Thyroid gland (tissue), 4 donors: ENCODE measurements at places on chromosomes 13 and 19. TPM values are rescaled to one million over a fixed set of nuclear protein-coding genes. Genes with fewer than 3 reads are reported as not detected.

Gene GGN
- 2.9 TPM for total RNA-seq

Gene ASF1B
- total RNA-seq = 0.54 TPM

Gene FGF14
- 0.63 TPM for total RNA-seq

Gene ZFR2
- total RNA-seq = not detected

Gene ETV2
- total RNA-seq = not detected

Gene CEACAM16
- not detected for total RNA-seq

Gene IL11
- total RNA-seq = not detected

Gene MAP2K7
- total RNA-seq = 18.6 TPM

Gene C1QTNF9
- not detected for total RNA-seq

DNA sequence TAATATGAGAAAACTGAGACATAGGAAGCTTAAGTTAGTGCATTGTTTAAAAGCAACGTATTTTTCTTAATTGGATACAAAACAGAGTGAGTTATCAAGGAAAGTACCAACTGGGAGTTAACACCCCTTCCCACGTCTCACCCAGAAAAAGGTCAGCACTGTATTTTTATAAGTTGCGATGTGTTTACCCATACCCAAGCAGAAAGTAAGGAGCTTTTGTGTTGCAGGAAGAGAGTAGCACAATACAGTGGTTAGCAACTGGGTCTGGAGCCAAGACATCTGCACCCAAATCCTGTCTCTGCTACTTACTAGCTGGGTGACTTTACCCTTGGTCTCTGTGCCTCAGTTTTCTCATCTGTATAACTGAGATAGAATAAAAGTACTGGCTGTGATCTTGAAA is 34.3 kb downstream of the FAM216B start:
- DNase-seq = no peak

- peak; percentile 83 for DNase-seq
Measured at GRCh38 chr13:33761740-33762139, 56.2 kb upstream of the RFC3 start.

DNA sequence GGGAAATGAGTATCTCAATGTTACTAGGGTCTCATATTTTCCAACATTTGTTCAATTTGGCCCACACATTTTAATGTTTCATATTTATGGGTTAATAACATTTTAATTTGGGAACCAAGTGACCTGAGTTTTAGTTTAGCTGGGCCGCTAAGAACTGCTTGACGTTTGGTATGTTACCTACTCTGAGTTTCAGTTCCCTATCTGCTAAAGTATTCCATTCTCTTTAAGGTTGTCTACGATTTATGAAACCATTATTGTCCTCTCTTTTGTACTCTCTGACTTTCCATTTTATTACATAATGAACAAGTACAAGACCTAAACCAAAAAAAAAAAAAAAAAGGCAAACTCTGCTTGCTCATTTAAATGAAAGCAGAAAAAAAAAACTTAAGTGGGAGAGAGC is 89.9 kb downstream of the FGF14 start:
- no peak for DNase-seq

DNA sequence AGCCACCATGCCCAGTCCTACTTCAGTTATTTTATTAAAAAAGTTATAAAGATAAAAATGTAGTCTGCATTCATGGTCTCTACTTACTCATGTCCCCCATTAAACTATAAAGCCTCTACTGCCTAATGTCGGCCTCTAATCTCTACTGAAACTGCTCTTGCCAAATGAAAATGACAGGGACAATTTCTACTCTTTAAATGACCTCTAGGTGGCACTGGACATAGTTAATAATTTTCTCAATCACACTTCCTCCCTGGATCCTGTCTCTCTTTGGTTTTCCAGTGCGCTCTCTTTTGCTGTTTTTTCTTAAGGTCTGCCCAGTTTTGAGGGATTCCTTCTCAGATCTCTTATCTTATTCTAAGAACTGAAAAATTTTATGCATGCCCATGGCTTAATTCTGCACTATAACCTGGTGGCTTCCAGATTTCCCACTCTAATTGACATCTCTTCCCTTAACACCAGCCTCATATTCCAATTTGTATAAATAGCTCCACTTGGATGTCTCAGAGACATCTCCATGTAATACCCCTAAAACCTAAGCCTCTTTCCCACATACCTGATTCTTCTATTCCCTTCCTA is 54.3 kb downstream of the MTMR6 start:
- DNase-seq = no peak

- no peak for DNase-seq
Measured at GRCh38 chr13:59374691-59375090, 789.0 kb downstream of the DIAPH3 start.

GRCh38 chr19:49986354-49986753 is 25.4 kb upstream of the SIGLEC11 start:
- DNase-seq = no peak

- DNase-seq = no peak
Measured at GRCh38 chr13:80955501-80955900, 614.6 kb upstream of the SPRY2 start.

GRCh38 chr19:49884760-49885159 is 7.3 kb downstream of the TBC1D17 start:
- DNase-seq = no peak

GRCh38 chr13:45696610-45697226 is 5.4 kb upstream of the CBY2 start:
- DNase-seq = no peak

DNA sequence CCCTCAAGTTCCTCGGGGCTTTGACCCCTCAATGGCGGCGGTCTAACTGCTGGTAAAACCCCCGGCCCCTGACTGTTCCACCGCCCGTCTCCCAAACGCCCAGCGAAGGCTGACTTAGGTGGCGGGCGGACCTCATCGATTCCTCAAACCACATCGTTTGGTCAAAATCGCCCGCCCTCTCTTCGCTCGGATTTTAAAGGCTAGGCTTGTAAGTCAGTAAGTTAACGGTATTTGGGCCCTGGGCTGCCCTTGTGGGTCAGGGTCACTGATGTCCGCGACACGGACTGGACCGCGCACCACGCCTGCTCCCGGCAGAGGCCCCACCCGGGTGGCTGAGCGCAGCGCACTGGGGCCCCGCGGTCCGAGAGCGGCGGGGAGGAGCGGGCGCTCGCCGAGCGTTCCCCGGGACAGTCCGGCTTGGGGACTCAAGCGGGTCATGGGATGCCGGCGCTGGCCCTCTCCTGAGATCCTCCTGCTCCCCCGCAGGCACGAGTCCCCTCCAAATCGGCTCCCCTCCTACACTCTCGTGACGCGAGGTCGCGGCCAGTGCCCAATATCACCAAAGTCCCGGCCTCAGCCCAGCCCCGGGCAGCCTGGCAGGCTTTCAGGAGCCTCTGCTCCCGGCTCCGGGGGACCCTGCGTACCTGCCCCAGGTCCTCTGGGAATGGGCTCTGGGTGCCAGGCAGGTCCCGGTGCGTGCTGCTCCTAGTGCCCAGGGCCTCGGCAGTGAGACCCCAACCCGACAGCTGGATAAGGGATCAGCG is 1.0 kb downstream of the FLT1 start:
- DNase-seq = no peak

GRCh38 chr13:45695198-45695730 is 6.9 kb upstream of the CBY2 start:
- no peak for DNase-seq

DNA sequence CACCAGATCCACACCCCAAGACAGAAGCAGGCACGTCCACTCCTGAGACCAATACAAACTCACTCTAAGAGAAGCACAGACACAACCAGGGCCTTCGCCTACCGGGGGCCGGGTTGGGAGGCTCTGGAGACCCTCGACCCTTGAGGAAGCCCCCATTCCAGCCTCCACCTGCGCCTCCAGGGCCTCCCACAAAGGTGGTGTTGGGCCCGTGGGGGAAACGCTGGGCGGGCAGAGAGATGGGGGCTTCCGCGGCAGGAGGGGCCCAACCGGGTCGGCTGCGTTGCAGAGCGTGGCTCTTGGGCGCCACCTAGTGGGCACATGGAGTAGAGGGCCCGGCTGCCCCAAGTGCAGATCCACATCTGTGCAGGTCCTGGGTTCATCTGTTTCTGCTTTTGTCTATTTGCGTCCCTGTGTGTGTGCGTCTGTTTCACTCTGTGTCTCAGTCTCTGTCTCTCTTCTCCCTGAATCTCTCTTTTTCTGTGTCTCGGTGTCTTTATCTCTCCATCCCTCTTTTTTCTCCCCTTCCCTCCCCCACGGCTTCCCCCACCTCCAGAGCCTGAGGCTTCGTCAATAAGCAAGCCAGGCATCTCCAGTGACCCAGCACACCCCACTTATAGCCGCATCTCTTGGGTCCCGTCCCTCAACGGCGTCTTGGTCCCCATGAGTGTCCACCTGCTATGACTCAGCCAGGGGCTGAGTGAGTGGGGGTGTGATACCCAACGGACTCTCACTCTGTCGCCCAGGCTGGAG is 10.5 kb upstream of the TINCR start:
- DNase-seq = peak; percentile 61

- no peak for DNase-seq
Measured at GRCh38 chr13:27968316-27969081, 616 bp downstream of the CDX2 start.

DNA sequence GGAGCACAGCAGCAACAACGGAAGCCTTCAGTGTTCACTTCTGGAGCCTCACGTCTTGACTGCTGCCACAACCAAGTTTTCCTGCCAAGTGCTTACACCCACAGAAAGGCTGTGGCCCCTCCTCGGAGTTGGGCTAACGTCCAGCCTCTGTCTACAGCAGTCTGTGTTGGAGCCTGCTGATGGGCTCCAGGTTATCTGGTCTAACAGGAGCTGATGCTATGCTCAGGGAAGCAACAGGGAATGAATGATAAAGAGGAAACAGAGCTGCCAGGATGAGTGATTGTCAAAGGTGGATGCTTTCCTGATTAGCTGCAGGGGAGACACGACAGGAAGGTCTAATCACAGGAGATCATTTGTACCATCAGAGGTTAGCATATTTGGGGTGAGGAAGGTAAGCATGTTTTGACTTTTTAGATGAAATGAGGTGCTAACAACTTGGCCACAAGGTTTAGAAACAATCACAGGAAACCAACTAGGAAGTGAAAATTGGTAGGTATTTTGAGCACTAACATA is 53.8 kb upstream of the RCBTB2 start:
- peak; percentile 66 for DNase-seq

GRCh38 chr13:44300895-44301638 is 72.6 kb upstream of the SERP2 start:
- peak; percentile 87 for DNase-seq

DNA sequence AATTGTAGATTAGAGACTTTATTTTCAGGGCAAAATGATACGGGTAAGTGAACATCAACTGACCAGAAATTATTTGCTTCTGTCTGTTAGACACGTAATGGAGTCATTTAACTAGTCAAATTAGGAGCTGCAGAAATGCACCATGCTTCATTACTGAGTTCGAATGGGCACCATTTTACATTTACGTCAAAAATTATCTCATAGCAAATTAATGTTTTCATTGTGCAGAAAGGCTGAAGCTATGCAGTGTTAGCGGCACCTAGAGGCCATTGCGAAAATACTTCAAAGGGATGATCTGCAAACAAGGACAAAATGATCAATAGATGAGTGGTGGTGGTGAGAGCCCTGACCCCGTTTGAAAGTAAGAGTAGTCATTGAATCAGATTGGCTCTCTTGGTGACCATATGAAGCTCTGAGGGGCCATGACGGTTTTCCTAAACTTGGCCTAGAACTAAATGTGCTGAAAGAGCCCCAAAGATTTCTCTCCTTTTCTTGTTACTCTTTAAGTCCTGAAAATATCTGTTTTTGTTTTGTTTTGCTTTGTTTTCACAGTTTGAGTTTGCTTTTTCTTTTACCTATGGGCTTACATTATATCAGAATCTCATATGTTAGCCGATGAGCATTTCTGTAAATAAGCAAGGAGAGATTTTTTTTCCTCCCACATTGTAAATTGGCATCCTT is 277.9 kb downstream of the ZNF536 start:
- DNase-seq = peak; percentile 41

DNA sequence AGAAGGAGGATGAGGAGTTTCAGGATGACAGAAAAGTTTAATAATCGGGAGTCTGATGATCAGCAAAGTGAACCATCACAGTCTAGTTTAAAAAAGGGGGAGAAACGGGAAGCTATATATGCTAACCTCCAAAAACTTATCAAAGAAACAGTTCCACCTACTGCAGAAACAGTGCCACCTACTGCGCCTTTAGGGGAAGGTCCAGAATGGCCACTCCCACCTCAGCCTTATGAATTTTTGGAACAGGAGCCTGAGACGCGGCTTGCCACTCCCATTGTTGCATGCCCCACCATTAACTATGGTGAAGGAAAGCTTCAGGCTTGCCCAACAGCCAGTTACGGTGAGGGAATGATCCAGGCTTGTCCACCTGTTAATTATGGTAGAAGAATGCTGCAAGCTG is 929.0 kb downstream of the SLITRK6 start:
- DNase-seq = no peak

DNA sequence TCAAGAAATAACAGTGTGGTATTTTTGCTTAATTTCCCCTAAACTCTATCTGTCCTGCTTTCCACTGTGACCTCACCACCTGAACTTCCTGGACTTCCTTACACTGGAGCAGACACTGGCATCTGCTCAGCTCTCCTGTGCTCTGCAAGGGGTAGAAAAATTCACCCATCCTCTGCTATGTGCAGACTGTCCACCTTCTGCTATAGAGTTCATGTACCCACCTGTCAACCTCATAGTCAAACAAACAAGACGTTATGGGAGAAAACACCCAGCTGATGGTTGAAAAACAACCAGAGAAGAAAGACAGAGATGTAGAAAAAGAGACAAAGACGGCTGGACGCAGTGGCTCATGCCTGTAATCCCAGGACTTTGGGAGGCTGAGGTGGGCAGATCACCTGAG is 12.2 kb downstream of the LAIR1 start:
- no peak for DNase-seq

- peak; percentile 76 for DNase-seq
Measured at GRCh38 chr19:13986348-13986904, 19.7 kb downstream of the RFX1 start.

- peak; percentile 26 for DNase-seq
Measured at GRCh38 chr13:33394294-33394932, 108.9 kb upstream of the STARD13 start.

DNA sequence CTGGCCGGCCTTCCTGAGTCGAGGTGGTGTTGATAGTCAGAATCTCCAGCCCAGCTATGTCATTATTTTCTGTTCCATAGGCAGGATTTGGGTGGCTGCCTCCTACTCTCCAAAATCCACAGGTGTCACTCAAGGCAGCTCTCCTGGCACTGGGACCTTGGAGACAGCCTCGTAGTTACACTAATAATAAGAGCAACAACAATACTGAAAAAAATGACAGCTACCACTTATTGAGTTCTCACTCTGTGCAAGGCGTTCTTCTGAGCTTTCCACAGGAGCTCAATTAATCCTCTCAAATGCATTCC is 12.2 kb upstream of the KLK12 start:
- DNase-seq = no peak

DNA sequence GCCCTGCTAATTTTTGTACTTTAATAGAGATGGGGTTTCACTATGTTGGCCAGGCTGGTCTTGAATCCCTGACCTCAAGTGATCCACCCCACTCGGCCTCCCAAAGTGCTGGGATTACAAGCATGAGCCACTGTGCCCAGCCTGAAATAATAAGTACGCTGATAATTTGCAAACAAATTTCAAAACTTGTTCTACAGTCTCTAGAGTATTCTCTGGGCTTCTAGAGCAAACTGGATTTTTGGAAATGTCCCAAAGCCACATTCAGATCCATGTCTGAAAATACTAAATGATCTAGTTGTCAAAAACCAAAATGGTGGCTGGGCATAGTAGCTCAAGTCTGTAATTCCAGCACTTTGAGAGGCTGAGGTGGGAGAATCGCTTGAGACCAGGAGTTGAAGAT is 39.9 kb upstream of the PSPC1 start:
- DNase-seq = no peak

GRCh38 chr19:21321996-21322395 is 7.2 kb downstream of the ZNF708 start:
- no peak for DNase-seq

- DNase-seq = no peak
Measured at GRCh38 chr19:29285878-29286277, 72.9 kb upstream of the UQCRFS1 start.

- DNase-seq = no peak
Measured at GRCh38 chr19:47757617-47758442, 12.5 kb downstream of the NOP53 start.
